ENCODE measurements at places on chromosomes 4 and X.
A peak's percentile ranks its signal among the peaks of the same experiment; 100 is the strongest.

- no peak for DNase-seq
Observed at GRCh38 chr4:5878359-5878758, 14.5 kb downstream of the CRMP1 start.

- no peak for DNase-seq
Observed at GRCh38 chrX:24662352-24662751, 15.2 kb upstream of the PCYT1B start.

DNA sequence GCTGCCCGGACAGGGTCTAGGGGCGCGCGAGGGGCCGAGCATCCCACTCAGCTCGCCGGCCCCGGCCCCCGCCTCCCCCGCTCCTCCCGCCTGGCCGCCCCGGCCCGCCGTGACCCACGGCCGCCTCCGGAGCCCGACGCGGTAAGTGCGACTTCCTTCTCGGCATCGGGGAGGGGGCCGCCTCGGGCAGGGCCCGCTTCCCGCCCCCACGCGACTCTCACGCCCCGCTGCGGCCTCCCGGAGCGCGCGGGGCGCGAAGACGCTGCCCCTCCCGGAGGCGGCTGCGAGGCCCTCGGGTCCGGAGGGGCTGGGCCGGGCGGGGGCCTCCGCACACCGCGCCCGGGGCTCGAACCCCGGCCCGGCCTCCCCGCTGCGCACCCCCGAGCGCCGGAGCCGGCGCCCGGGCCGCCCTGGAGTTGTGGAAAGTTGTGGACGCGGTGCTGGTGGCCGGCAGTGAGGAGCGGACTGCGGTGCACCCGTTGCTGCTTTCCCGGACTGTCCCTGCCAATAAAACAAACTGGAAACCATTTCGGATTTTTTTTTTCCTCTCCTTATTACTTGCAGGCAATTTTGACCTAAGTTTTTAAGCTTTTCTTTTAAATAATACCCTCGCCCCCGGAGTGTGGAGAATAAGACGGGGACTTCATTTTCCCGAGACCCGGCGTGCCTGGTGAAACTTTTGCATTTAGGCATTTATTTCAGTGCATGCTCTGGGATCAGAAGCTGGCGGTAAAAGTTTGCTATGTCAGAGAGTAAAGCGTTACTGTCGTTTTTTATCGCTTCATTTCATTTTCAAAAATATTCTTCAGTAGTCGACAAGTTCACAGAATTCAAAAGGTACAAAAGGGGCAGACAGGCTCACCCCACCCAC is 13.0 kb upstream of the TMEM156 start:
- peak; percentile 26 for DNase-seq

DNA sequence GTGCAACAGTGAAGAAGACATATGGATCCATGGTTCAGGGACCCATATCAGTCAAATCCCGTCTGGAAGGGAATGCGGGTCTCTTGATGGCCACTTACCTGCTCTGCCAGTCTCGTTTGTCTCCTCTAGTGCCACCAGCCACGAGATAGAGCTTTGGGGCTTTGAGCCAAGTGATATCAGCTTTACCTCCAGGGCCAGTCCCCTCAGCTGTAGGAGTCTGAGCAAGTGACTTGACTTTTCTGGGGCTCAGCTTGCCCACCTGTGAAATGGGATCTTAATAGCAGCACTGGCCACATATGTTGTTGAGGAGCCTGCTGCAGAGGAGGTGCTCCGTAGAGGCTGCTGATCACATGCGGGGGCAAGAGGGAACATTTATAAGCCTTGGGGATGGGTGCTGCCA is 1.2 kb downstream of the SLC2A9 start:
- no peak for DNase-seq

DNA sequence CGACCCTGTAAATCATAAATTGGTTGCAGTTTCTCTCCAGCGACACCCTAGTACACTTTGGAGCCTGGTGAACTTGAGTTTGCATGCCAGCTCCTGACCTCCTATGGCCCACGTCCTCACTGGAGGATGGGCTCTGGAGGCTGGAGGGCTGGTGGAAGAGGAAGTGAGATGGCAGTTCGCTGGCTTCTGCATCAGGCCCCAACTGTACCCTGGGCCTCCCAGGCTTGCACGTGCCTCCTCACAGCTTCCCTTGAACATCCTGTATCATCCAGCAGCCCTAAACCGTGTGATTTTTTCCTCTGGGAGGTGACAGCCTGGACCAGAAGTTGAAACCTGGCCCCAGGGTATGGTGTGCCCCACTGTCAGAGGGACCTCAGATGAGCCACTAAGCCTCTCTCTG is 78.5 kb downstream of the HTRA3 start:
- DNase-seq, result no peak

GRCh38 chr4:116180157-116180601 is 905.2 kb downstream of the TRAM1L1 start:
- peak; percentile 1 for DNase-seq

- DNase-seq, result no peak
Observed at GRCh38 chr4:3829956-3830773, 64.0 kb downstream of the ADRA2C start.

GRCh38 chrX:10040961-10041360 is 73.8 kb downstream of the CLDN34 start:
- no peak for DNase-seq

- DNase-seq, result no peak
Observed at GRCh38 chr4:141731481-141731880, 95.1 kb downstream of the IL15 start.

DNA sequence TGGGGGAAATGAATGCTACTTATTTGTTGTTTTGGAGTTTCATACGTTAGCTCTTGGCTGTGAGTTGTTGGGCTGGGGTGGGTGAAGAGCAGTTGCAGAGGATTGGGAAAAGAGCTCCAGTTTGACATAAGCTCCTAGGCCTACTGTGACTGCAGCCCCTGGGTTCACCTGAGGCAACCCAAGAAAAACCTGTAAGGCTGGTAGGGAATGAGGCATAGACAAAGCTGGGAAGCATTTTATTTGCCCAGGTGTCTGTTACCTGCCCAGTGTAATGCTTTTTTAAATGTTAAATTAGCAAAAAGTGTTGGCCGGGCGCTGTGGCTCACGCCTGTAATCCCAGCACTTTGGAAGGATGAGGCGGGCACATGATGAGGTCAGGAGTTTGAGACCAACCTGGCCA is 160.0 kb downstream of the FHIP1A start:
- no peak for DNase-seq

DNA sequence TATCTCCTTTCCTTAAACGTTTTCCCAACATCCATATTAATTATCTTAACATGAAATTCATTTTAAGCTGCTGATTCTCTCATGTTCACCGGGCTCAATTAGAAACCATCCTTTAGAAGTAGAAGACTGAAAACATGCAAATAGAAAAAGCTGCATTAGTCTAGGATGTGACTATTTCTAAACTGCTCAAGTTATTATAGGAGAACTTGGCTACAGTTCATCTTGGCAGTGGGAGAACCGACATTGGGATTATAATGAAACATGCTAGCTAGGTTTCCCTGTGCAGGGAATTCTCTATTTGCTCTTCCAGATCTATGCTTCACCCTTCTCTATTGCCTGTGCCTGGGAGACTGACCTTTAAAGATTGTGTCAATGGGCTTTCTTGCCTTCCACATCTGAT is 151.0 kb upstream of the PPARGC1A start:
- no peak for DNase-seq

DNA sequence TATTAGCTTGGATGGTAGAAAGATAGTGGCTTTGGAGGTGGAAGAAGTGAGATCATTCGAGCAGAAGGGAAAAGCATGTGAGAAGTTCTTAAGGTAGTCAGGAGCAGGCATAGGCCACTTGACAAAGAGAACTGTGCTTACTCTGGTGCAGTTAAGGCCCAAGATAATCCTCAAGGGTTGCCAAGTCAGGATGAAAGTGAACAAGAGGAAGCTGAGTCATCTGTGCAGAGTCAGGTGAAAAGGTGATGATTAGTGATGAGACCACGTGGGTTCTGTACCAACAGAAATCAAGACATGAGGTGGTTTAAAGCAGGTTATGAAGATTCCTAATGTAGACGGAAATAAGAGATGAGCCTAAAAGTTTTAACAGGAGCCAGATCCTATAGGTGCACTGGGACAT is 369.8 kb downstream of the DTHD1 start:
- DNase-seq, result no peak

DNA sequence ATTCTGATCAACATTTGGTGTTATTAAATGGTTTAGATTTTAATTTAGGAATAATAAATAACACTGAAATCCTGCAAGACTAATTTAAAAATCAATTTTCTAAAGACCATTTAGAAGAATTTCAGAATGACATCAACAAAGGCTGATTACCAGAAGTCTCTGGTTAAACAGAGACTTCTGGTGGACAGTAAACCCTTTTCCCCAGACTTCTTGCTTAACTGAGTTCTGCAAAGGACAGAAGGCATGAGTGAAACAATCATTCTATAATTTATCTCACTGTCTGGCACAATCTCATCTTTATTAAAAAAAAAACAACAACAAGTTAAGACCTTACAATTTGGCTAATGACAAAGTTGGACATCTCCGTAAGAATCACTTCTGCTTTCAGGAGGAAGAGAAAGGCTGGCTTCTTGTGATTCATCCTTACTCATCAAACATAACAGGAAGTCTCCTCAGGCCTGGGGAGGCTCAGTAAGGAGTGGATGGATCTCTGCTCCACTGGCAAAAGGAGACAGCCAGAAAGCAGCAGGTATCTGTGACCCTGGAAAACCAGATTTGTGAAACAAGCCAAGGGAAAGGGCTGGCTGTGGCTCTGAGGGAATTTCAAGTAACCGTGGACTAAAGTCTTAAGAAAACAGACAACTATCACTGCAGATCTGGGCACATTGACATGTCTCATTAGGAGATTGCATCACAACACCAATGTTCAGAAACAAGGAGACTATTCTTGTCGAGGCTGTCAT is 908 bp upstream of the TLR6 start:
- no peak for DNase-seq

DNA sequence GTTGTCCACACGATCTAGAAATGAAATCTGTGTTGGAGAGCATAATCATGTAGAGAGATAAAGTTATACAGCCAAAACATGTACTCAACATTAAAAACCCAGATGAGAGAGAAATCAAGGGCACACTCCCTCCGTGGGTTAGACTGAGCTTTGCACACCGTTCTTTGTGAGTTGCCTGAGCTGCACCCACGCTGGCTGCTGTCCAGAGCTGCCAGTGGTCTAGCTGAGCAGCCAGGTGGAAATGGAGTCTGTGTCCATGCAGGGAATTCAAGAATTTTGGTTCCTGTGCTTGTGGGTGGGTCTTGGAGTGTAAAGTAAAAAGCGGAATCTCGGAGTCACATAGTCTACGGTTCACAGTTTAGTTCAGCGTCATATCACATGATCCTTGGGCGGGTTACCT is 84.6 kb downstream of the GPR143 start:
- no peak for DNase-seq

DNA sequence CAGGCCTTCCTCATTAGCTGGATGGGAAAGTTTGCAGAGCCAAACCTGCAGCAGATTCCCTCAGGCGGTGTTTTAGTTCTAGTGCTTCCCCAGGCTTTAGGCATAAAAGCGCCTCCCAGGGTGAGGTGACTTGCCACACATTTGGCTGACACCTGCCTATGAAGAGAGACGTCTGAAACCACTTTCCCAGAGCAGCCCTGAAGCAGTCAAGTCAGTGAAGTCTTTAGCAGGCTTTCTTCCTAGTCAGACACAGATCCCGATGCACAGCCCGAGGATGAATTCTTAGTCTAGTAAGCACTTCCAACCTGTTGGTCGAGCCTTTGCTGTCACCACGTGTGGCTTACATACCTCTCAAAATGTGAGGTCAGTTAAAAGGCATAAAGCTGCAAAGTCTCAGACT is 484.1 kb downstream of the SMARCA1 start:
- no peak for DNase-seq

- DNase-seq, result no peak
Observed at GRCh38 chr4:16261313-16261878, 35.1 kb upstream of the TAPT1 start.

- DNase-seq, result no peak
Observed at GRCh38 chr4:184814686-184815045, 11.1 kb downstream of the ACSL1 start.

- no peak for DNase-seq
Observed at GRCh38 chrX:110241816-110242215, 76.1 kb downstream of the AMMECR1 start.

DNA sequence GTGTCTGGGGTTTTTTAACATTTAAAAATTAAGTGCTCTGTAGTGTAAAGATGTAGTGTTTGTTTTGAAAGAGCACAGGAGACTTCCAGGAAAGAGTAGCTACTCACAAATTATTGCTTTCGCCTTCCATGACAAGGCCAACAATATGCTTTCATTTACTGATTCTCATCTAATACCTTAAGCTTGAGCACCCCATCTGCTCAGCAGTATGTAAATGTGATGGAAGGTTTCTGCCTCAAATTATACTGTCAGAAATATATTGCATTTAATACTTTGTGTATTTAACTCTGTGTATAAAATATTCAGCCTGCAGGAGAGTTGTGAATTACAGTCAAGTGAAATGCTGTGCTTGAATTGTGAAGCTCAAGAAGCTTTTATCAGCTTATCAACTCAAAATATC is 296.3 kb upstream of the ATOH1 start:
- no peak for DNase-seq

- DNase-seq, result no peak
Observed at GRCh38 chr4:7679406-7680040, 244.8 kb upstream of the PSAPL1 start.

GRCh38 chr4:147388018-147388417 is 92.9 kb upstream of the EDNRA start:
- no peak for DNase-seq

DNA sequence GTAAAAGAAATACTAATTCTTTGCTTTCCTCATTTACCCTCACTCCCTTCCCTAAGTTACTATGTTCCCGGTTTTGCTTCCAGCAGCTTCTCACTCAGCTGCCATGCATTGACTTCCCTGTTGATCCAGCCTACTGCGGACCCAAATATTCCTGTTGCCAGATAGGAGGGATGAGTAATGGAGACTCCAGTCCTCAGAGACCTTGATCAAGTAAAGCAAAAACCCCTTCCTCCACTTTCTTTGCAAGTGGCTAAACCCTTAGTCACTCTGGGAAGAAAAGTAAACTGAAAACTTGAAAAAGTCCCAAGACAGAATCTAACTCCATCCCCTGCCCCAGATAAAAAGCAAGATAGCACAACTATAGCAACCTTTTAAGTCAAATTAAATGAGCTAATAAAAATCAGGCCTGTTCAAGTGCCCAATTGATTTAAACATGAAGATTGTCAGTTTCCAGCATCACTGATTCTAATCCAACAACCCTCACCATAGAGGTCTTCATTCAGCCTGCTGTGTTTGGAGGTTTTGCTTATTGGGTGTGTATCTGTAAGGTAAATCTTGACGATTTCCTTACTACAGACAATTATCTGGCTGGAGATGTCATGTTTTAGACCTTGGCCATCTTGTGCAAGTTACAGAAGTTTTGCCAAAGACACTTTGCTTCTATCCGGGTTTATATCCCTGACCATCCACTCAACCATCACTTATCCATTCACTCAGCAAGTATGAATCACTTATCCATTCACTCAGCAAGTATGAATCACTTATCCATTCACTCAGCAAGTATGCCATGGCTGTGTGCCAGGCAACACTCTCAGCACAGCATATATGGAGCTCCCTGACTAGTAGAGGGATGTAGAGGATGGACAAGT is 17.6 kb downstream of the FGFBP1 start:
- no peak for DNase-seq

- no peak for DNase-seq
Observed at GRCh38 chr4:26386386-26386785, 65.6 kb downstream of the RBPJ start.
